ENCODE measurements at places on chromosomes 11 and 22.

DNA sequence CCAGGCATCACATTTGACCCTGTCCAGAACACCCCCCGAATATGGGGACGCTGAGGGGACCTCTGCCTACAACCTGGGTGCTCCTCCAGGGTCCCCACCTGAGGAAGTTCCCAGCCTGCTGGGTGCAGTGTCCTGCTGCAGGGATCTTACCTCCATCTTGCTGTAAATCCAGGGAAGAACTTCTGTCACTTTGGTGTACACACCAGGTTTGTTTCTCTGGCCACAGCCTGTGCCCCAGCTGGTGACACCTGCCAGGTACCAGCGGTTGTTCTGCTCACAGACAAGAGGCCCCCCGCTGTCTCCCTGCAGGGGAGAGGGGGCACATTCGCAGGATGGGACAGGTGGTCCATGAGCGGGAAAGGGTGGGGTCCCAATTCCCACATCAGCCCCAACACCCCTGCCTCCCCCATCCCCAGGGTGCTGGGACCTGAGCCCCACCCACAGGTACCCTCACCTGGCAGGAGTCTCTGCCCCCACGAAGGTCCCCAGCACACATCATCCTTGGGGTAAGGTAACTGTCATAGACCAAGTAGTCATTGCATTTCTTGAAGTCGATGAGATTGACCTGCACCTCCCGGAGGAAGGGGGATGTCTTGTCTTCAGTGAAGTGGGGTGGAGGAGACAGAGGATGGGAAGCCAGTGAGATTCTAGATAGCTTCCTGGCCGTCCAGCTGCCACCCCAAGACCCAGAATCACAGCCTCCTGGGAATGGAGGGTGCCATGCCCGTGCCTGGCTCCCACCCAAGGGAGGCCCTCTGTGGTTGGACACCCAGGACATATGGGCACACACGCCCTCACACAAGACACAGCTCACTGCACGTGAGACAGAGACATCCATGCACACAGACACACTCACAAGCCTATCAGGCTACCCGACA, 25.5 kb downstream of the TMPRSS13 start:
- no peaks in the 10 kb centered on the region for H3K36me3 ChIP-seq
- H3K27me3 ChIP-seq = peaks cover 5% of the 10 kb centered on the region
- no peak overlapping the region for H3K27ac ChIP-seq
- no peak overlapping the region for H3K4me3 ChIP-seq
- no peak for DNase-seq

DNA sequence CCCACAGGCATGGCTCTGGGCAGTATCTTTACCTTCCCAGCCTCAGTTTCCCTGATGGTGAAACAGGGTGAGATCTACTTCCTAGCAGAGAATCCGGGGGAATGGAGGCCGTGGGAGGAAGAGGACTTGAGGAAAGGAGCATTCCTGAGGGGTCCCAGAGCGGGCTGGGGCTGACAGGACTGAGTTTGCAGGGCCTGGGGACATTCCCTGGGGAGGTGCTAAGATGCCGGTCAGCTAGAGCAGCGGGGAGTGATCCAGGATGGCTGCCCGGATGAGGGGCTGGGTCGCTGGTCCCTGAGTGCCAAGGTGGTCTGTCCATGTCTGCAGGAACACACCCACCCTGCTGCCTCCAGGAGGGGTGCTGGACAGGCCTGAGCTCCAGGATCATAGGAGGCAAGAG, 8.3 kb upstream of the RTN4R start:
- H3K36me3 ChIP-seq = no peaks in the 10 kb centered on the region
- H3K4me1 ChIP-seq = peaks cover 7% of the 10 kb centered on the region
- no peak for DNase-seq
- H3K27me3 ChIP-seq = peaks cover 10% of the 10 kb centered on the region

GRCh38 chr11:64711956-64712362, 11.0 kb downstream of the NRXN2 start:
- H3K27me3 ChIP-seq = peaks cover 31% of the 10 kb centered on the region
- H3K4me3 ChIP-seq = peak overlapping the region; percentile 75
- DNase-seq = no peak
- H3K27ac ChIP-seq = no peak overlapping the region
- peaks cover 36% of the 10 kb centered on the region for H3K4me1 ChIP-seq
- no peaks in the 10 kb centered on the region for H3K36me3 ChIP-seq

DNA sequence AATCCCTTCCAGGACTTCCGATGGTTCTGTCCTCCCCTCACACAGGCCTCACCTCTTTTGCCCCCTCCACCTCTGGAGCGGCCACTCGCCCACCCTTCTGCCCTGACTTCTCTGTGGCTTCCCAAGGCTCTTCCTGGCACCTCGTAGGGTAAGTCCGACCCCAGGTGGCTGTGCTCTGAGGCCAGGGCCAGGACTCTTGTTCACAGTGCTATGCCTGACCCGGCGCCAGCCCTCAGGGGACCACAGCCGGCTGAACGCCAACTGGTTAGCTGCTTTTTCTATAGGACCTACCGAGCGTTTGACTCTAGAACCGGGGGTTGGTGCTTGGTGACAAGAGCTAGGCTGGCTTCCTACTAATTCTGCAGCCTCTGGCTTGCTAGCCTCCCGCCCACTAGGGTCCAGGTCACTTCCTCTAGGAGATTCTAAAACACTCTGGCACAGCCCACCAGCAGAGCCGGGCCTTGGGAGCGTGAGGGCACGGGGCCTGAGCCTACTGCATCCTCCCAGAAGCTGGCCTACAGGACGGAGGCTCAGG, 28.4 kb upstream of the KCNQ1OT1 start:
- H3K4me3 ChIP-seq = no peak overlapping the region
- H3K27ac ChIP-seq = no peak overlapping the region
- peaks cover 3% of the 10 kb centered on the region for H3K4me1 ChIP-seq
- no peaks in the 10 kb centered on the region for H3K36me3 ChIP-seq

DNA sequence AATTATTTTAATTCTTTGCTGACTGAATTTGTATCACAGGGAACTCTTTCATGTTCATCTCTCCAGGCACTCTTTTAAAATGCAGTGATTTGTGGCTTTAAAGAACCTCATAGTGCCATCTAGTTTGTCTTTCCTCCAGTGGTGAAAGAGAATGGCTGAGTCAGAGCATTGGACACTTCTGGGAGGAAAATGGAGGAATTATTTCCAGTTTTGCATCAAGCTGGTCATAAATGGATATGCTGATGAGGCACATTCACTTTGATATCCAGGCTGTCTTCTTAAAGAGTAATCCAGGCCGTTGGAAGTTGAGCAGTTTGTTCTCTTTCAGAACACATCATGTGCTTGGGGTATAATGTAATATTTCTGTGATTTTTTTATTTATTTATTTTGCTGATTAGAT, 273.7 kb downstream of the DDX10 start:
- H3K27me3 ChIP-seq = peaks cover 7% of the 10 kb centered on the region
- H3K4me1 ChIP-seq = peaks cover 10% of the 10 kb centered on the region
- DNase-seq = no peak
- no peak overlapping the region for H3K27ac ChIP-seq
- H3K36me3 ChIP-seq = peaks cover 5% of the 10 kb centered on the region

- no peaks in the 10 kb centered on the region for H3K4me1 ChIP-seq
- H3K27me3 ChIP-seq = peaks cover 2% of the 10 kb centered on the region
- H3K36me3 ChIP-seq = no peaks in the 10 kb centered on the region
- no peak for DNase-seq
- H3K4me3 ChIP-seq = no peak overlapping the region
Observed at GRCh38 chr11:116888024-116888423, 50.6 kb upstream of the APOA1 start.

DNA sequence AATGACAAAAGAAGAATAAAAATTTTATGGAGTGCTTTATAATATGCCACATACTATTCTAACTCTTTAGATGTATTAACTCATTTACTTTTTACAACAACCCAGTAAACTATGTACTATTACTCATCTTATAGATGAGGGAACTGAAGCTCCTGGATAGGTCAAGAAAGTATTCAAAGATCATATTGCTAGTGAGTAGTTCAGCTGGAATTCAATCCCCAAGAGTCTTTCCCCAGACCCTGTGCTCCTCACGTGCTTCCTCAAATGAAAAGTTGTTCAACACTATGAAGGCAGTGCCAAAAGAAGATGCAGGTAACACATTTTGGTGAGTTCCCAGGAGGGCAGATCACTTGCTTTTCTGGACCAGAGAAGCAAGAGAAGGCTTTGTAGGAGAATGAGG, 46.8 kb downstream of the BTG4 start:
- H3K27me3 ChIP-seq = peaks cover 2% of the 10 kb centered on the region
- no peak overlapping the region for H3K4me3 ChIP-seq
- H3K36me3 ChIP-seq = no peaks in the 10 kb centered on the region
- peaks cover 6% of the 10 kb centered on the region for H3K4me1 ChIP-seq
- DNase-seq = no peak
